ENCODE measurements at places on chromosomes 2 and 18. TPM values are rescaled to one million over a fixed set of nuclear protein-coding genes. Genes with fewer than 3 reads are reported as not detected.

The GULP1 gene
- total RNA-seq: 144 TPM

GRCh38 chr2:219484343-219485200, 14.1 kb upstream of the GMPPA start:
- DNase-seq: no peak

DNA sequence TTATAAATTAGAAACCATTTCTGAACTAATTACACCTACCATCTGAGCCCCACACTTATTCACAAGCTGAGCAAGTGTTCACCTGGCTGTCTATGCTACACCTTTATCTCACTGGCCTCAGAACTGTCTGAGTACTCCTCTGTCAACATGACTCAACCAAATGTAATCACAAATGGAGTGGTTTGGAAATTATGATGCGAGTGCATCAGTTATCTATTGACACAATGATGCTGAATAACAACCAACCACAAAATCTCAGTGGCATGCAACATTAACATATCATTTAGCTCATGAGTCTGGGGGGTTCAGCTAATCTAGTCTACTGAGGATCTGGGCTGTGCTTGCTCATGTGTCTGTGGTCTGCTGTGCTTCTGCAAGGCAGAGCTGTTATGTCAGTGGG, 184.2 kb upstream of the NXPH2 start:
- DNase-seq: no peak

GRCh38 chr18:79567481-79568147, 112.0 kb upstream of the CTDP1 start:
- DNase-seq: no peak

- no peak for DNase-seq
Measured at GRCh38 chr2:128782411-128783192, 463.9 kb upstream of the HS6ST1 start.

DNA sequence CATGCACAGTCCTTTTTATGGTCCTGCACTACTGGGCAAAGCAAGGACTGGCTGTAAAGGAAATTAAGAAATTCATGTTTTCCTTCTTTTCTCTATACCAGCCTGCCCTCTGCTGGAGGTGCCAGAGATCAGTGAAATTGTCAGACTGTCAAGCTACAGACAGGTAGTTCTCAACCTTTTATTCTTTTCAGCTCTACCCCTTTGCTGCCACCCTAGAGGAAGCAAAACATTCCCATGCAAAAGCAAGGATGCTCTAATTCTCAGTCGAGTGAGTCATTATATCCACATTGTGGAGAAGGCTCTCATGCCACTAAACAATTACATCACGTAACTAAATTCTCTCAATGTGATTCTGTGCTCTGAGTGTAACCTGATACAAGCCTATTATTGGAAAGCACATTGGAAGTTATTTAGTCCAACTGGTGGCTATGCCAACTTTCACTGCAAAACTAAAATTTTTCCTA, 25.0 kb upstream of the RAPGEF4 start:
- peak; percentile 97 for DNase-seq

Measured in Caki2 (cell line).